ENCODE measurements at places on chromosomes 12 and 14.

- DNase-seq = no peak
These were observed 1.1 kb downstream of the ANKRD52 start for GRCh38 chr12:56257071-56257470.

DNA sequence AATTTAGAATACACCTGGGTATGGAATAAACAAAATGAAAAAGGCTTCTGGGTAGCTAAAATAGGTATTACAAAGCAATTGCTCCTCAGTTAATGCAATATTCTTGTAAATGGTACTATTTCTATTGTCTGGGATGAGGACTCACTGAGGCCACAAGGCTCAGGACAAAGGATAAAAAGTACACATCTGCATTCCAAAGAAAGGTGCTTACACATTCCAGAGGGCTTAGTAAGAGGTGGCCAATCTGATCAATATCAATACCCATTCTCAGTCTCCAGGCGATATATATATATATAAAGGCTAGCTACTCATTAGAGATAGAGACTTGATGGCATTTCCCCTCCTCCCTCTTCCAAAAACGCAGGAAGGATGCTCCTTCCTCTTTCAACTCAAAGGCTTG, 43.8 kb downstream of the ATXN7L3B start:
- no peak for DNase-seq

- DNase-seq = no peak
These were observed 6.8 kb upstream of the KRT83 start for GRCh38 chr12:52327830-52328500.

DNA sequence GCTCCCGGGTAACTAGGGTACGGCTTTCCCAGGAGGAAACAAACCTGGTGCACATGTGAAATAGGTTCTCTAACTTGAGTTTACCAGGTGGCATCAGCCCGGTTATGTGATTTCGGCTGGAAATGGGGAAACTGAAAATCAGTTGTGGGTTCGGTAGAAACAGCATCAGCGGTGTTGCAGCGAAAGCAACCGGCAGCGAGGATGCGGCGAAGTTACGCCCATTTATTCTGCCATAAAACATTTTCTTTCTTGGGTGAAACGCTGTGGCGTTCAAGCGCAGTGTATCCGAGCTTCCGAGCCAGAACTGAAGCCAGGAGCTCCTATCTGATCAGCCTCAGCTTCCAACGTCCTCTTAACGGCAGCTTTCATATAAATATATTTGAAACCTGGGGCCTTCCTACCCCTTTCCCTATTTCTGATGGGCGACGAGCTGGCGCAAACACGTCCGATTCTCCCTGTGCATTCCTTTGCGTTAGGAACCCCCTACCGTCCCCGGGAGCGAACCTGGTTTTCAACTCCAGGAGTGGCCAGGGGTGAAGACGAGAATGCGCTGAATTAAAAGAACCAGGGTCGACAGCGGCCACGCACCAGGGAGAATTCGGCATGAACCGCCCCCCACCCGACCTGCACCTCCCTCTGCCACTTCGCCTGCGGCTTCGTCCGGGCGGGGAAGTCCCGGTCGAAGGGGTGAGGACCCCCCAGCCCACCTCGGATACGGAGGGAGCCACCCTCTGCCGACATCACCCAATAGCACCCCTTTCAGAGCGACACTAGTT, 1.6 kb downstream of the DPF3 start:
- DNase-seq = peak; percentile 52

GRCh38 chr14:99247101-99247729, 24.8 kb downstream of the BCL11B start:
- no peak for DNase-seq

DNA sequence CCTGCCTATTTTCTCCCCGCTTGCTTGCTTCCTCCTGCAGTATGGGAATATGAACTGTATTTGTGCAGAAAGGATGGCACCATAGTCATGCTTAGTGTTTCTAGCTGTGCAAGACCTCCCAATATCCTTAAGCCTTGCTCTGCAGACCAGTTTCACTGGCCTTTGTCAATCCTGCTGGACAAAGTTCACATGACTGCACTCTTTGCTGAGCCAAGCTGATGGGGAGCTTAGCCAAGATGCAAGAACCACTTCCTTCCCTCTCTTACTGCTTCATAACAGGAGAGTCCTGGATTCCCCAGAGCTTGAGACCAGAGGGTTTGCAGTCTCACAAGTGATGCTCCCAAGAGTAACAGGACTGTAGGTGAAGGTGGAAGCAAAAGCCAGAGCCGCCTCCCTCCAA, 3.8 kb downstream of the ASIC1 start:
- peak; percentile 73 for DNase-seq

- no peak for DNase-seq
These were observed 16.2 kb downstream of the CCDC62 start for GRCh38 chr12:122790393-122791075.

DNA sequence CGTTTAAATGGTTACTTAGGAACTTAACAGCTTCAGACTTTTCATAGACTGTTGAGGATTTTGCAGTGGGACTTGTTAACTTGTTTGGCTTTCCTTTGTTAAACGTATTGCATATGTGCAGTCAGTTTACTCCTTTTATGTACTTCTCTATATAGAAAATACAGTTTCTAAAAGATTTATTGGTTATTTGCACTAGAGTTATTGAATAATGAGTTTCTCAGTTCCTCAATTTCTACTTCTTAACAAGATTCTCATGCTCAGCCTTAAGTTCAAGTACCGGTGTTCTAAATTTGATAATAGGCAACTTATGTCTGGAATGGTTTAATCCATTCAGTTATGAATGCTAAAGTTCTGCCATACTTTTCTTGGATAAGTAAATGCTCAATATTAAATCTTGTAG, 919 bp downstream of the PSMA3 start:
- DNase-seq = no peak

GRCh38 chr14:54908190-54908589, 5.6 kb upstream of the GCH1 start:
- no peak for DNase-seq

DNA sequence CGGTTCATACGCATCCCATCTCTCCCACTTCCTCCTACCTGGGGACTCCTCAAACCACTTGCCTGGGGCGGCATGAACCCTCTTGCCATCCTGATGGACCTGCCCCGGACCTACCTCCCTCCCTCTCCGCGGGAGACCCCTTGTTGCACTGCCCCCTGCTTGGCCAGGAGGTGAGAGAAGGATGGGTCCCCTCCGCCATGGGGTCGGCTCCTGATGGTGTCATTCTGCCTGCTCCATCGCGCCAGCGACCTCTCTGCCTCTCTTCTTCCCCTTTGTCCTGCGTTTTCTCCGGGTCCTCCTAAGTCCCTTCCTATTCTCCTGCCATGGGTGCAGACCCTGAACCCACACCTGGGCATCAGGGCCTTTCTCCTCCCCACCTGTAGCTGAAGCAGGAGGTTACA, 3.6 kb downstream of the WNT1 start:
- DNase-seq = no peak

DNA sequence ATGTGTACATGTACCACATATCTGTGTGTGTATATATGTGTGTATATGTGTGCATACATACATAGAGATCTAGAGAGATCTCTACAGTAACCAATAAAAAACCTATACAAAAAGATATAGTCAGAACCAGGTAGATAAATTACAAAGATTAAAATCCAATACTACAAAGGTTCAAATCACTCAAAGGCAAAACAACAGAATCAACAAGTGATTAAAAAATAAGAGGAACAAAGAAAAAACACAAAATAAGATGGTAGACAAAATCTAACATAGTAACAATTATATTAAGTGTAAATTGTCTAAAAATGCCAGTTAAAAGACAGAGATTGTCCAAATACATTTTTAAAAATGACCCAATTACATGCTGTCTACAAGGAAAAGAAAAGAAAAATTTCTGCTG, 83.6 kb downstream of the R3HDM2 start:
- no peak for DNase-seq

DNA sequence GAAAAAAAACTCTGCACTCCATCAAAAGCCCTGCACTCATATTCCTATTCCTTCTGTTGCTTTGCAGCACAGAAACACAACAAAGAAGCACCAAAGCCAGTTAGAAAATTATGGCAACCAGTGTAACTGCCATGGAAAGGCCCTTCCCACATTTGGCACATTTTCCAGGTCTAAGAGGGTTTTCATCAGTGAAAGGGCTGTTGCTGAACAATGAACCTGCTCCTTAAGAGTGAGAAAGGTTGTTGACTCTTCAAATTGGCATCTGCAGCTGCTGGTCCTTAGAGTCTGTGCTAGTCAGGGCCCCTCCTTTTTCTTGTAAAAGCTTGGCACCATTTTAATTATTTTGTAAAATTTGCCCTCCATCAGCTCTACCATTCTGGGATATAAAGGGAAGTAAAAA, 378.7 kb upstream of the KITLG start:
- no peak for DNase-seq

DNA sequence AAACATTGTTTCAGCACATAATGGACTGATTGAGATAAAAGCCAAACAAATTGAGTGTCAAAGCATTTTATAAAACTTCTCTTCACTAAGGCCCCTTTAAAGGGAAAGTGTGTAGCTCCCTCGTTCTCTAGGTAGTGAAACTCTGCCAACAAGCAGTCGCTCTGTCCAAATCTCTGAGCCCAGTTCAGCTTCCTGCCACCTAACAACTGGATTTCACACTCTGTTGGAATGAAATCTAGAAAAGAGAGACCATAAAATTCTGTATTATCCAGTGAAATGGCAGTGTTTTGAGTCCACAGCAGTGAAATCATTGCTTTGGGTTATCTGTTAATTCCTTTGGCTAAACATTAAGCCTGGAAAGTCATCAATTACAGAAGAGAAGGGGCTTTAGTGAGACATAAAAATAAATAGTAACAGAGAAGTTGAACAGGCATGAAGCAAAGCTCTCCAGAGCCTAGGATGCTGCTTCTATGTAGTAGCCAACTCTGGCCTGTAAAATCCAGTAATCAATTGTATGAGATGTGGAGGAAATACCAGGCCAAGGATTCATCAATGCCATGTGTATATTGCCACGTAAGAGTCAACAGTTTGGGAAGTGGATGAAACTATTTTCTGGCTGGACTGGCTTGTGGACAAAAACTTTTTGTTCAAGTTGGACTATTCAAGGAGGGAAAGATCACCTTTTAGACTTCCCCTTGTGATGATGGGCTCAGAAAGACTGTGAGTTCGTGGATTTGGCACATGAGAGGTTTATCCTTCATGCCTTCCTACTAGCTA, 122.5 kb downstream of the WIF1 start:
- DNase-seq = peak; percentile 32

GRCh38 chr12:110197003-110197402, 72.8 kb downstream of the IFT81 start:
- DNase-seq = no peak

GRCh38 chr12:49233842-49234526, 30.9 kb upstream of the TUBA1C start:
- DNase-seq = peak; percentile 92

GRCh38 chr12:131442337-131442918, 268.5 kb upstream of the SFSWAP start:
- no peak for DNase-seq

GRCh38 chr14:105201925-105202513, 20.9 kb upstream of the NUDT14 start:
- DNase-seq = no peak

GRCh38 chr12:115806000-115806399, 471.5 kb downstream of the MED13L start:
- DNase-seq = no peak

GRCh38 chr14:77832297-77832696, 32.4 kb downstream of the ADCK1 start:
- peak; percentile 49 for DNase-seq

- DNase-seq = no peak
These were observed 74.5 kb upstream of the DNM1L start for GRCh38 chr12:32604565-32604964.

DNA sequence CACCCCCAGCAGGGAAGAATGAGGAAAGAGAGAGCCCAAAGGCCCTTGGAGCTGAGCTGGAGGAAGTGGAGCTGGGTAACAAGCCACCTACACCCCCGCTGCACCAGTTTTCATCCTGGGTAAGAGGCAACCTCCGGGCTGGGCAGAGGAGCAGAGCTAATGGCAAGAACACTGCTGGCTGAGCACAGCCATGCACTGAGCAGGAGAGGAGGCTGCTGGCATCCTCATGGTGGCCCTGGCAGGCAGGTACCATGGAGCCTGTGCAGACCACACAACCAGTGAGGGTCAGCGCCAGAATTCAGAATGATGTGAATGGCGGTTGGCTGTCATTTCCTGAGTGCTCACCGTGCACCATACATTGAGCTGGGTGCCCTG, 29.7 kb downstream of the PLEKHH1 start:
- no peak for DNase-seq

- DNase-seq = peak; percentile 23
These were observed 42.8 kb upstream of the RNASE3 start for GRCh38 chr14:20848316-20848954.

DNA sequence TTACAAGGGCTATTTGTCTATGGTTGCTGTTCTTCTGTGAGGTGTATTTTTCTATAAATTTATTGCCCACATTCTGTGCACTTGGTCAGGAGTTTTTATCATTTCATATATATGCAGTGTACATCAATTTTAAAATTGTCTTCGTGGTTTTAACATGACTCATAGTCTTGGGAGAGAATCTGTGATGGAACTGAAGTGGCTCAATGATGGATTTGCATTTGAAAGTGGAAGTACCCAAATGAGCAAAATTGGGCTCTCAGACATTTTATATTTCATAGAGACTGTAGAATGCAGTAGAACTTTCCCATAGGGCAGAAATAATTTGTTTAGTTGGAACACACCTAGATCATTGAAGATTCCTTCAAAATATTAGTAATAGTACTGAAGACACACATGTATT, 1.9 kb upstream of the SCFD1 start:
- no peak for DNase-seq

GRCh38 chr12:99983456-99984258, 1.1 kb downstream of the ANKS1B start:
- DNase-seq = peak; percentile 23

DNA sequence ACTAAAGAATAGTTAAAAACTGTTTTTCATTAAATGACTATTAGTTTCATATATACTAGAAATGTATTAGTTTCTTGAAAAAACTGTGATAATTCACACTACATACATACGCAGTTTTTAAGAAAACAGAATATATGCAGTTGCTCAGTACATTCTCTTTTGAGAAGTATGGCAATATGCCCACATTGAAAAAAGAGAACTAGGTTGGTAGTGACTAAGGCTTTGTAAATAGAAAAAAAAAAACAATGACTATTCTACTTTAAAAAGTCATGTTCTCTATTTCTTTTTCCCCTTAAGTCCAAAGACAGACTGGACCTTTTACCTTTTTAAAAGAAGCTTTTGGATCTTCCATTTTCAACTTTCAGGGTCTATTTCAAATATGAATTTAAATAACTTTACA, 25.0 kb downstream of the SNX6 start:
- no peak for DNase-seq
